ENCODE measurements at places on chromosomes 4 and X. TPM values are rescaled to one million over a fixed set of nuclear protein-coding genes. Genes with fewer than 3 reads are reported as not detected.

DNA sequence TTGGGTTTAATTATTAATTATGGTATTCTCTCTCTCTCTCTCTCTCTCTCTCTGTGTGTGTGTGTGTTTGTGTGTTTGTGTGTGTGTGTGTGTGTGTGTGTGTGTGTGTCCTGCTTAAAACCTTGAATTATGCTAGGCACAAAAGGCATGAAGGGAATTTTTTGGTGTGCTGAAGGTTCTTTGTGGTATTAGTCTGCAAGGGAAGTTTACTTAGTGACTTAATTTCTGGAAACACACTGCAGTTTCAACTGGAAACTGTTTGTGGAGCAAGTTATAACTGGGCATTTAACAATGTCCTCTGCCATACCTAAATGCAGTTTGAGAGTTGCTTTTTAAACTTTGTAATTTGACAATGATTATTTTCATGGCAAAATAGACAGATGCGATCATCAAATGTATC is 111.7 kb downstream of the FRMPD4 start:
- DNase-seq: no peak

Gene FAT1
- total RNA-seq: 0.05 TPM

- no peak for DNase-seq
Observed at GRCh38 chr4:76233529-76233928, 18.0 kb upstream of the FAM47E start.

DNA sequence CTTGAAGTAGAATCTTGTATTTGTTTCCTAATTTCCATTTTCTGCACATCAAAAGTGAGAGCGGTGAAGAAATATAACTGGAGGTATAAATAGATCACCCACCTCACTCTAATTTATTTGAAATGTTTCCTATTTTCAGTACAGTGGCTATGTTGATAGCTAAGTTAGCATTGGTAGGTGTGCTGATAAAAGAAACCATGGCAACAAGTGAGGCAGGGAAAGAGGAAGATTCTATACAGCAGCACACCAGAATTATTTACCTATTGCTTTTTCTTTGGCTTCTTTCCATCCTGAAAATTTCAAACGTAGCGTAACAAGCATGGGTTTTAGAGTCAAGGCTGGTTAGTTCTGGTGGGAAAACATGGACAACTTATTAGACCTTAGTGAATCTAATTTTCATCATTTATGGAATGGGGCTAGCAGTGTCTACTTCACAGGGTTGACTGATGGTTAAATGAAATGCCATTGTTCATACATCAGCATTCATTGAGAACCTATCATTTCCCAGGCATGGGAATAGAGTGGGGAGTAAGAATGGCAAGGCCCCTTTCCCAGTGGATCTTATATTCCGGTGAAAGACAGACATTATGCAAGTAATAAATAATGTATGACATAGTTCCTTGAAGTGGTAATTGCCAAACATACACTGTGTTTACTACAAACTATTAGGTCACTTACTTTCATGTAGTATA is 30.6 kb upstream of the CTSO start:
- no peak for DNase-seq

DNA sequence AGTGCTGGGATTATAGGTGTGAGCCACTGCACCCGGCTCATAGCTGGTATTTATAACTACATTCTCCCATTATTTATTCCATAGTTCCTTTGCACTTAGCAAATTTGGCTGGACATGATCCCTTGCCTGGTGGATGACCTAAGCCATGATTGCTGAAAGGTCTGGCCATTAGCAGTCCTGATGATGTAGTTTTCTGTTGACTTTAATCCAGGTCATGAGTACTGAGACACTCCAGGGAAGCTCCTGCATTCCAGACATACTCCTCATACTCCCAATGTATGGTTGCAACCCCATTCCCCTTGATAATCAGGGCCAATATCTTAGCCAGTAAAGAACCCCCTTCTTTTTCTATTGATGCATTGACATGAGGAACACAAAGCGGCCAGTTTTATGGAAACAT is 24.4 kb upstream of the MGST2 start:
- no peak for DNase-seq

Gene DUSP21
- total RNA-seq: not detected

GRCh38 chrX:13024986-13025385 is 19.4 kb downstream of the FAM9C start:
- no peak for DNase-seq

DNA sequence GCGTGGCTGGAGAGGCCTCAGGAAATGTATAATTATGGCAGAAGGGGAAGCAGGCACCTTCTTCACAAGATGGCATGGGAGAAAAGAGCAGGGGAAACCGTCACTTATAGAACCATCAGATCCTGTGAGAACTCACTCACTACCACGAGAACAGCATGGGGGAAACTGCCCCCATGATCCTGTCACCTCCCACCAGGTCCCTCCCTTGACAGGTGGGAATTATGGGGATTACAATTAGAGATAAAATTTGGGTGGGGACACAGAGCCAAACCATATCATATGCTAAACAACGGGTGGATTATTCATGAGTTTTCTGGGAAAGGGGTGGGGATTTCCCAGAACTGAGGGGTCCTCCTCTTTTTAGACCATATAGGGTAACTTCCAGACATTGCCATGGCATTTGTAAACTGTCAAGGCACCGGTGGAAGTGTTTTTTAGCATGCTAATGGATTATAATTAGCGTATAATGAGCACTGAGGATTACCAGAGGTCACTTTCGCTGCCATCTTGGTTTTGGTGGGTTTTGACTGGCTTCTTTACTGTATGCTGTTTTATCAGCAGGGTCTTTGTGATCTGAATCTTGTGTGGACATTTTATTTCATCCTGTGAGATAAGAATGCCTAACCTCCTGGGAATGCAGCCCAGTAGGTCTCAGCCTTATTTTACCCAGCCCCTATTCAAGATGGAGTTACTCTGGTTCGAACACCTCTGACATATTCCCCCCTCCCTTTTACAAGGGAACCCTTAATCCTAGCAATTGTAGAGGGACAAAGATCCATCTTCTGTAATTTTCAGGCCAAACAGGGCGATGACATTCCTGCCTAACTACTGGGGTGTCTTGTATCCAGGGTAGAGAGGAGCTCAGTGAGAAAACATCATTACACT is 27.6 kb upstream of the ZNF81 start:
- DNase-seq: no peak

GRCh38 chrX:24113181-24113580 is 36.3 kb upstream of the ZFX start:
- DNase-seq: no peak

- no peak for DNase-seq
Observed at GRCh38 chrX:12583543-12583942, 207.7 kb upstream of the PRPS2 start.

Gene IL15
- total RNA-seq: 1.1 TPM

Gene ANOS1
- not detected for total RNA-seq

DNA sequence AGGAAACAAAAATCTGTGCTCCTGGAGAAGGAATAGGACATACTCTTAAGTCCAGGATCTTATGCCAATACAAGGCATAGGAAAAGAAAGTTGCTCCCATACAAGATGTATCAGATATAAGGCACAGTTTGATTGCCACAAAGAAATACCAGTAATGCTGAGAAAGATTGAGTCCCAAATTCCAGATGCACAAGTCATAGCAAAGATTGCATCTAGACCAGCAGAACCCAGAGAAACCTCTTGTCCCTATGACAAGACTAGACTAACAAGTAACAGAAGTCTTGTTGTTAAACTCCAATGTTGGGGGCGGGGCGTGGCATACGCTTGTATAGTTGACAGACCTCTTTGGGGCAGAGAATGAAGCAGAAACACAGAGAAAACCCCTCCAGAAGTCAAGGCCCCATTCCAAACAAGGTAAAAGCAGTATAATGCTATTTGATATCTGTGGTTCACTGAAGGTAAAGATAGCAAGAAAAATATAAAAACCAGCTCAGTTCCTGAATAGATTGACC is 671.5 kb upstream of the GRIA3 start:
- no peak for DNase-seq

GRCh38 chrX:128805236-128805635 is 718.1 kb downstream of the SMARCA1 start:
- no peak for DNase-seq

DNA sequence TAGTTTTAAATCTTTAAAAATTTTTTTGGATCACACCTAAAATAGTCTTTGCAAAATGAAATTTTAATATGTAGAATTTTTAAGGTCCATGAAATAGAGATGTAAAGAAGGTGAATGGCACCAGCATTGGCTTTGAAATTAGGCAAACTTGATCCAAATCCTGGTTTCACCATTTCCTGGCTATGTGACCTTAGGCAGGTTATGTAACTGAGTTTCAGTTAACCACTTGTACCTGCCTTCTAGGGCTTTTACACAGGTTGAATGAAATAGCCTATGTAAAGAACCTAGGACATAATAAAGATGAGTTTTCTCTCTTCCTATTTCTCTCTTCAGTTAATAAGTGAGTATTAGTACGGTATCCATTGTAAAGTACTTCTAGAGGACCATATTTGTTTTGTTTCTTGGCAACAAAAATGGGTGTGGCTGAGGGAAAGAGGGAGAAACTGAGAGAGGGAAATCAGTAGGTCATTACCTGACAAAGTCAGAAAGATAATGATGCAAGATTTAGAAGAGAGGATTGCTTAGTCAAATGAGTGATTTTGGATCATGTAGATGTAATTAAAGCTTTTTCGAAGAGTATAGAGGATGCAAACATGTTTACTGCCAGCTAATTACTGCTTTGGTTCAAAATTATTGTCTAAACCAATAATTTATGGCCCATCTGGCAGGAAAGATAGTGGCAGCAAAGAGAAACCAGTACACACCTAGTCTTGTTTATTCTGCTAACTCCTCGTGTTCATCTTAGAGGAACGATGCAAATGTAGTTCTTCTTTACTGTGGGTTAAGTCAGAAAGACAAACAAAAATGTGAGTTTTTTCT is 81.9 kb downstream of the PDLIM5 start:
- DNase-seq: no peak

Gene RAP1GDS1
- 41.4 TPM for total RNA-seq

DNA sequence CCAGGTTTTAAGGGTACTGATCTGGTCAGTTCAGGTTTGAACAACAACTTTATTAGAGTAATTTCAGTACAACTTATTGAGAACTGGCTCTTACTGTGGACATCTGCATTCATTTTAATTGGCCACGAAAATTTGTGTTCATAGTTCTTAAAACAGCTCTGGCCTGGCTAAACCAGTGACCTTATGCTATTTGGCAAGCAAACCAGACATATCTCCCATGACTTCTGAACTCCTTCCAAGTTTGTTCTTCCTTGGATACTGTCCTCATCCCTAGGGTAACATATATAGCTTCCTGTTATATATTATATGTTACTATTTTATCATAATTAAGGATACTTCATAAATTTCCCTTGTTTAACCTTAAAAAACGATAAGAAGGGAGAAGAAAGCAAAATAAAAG is 841.9 kb downstream of the TRAM1L1 start:
- no peak for DNase-seq

- DNase-seq: no peak
Observed at GRCh38 chr4:37367901-37368300, 123.4 kb downstream of the NWD2 start.

- DNase-seq: no peak
Observed at GRCh38 chrX:20715176-20715575, 448.5 kb upstream of the RPS6KA3 start.

Gene MAGED4B
- total RNA-seq: 2.3 TPM

DNA sequence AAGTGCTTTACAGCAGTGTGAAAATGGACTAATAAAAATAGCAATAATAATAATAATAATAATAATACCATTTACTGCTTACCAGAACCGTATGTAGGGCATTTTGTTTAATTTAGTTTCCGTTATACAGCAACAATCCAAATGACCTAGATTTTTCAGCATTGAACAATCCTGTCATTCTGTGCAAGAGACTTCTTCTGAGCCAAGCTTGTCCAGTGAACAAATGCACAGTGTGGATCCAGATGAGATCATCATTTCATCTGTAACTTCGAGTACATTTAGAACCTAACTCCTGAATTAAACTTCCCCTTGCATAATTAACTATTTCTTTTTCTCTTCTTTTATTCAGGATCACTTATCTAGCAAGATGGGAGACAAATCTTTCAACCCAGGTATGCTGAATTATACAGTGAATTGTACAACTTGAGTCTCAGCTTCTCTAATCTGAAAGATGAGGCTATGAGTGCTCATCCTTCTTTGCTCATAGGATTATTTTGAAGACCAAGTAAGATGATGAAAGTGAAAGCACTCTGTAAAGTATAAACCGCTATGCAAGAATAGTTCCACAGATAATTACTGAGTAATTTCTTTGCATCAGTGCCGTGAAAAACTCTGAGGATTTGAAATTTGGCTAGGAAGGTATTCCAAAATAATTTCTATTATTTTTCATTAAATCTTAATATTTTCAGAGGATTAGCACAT is 6.6 kb downstream of the CLNK start:
- DNase-seq: no peak

Gene MAB21L2
- not detected for total RNA-seq

DNA sequence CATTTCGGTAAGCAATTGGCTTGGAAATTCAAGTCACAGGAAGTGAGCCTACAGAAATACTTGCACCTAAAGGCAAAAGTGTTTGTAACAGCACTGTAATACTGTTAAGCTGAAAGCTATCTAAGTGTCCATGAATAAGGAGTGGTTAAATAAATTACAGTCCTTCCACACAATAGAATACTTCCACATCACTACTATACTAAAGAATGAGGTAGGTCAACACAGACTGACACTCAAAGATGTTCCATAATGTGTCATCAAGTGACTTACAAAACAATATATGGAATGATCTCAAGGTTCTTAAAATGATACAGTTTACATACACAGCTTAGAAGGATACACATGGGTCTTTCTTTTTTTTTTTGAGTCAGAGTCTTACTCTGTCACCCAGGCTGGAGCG is 27.0 kb downstream of the SLC10A6 start:
- DNase-seq: no peak

Gene GAGE1
- not detected for total RNA-seq

- DNase-seq: peak; percentile 17
Observed at GRCh38 chrX:136477026-136477425, 10.7 kb upstream of the BRS3 start.
